ENCODE measurements at places on chromosomes 3 and 15.

DNA sequence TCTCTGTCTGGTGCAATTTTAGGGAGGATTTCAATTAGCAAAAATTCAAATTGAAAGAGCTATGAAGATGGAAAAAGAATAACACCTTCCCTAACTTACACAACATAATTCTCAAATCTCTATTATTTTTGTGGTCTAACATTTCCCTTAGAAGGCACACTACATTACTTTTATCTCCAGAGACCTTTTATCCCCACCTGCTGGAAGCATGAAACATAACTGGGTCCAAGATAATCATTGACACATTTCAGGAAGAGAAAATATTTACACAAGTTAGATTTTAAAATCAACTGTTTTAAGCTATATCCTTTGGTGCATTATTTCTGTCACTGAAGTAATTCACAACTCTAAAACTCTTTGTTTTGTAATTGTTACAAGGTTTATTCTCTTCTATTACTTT lies 779.5 kb downstream of the ROBO1 start:
- no peak for DNase-seq

- DNase-seq: peak; percentile 20
Observed at GRCh38 chr3:46456118-46456517, 8.6 kb downstream of the LTF start.

DNA sequence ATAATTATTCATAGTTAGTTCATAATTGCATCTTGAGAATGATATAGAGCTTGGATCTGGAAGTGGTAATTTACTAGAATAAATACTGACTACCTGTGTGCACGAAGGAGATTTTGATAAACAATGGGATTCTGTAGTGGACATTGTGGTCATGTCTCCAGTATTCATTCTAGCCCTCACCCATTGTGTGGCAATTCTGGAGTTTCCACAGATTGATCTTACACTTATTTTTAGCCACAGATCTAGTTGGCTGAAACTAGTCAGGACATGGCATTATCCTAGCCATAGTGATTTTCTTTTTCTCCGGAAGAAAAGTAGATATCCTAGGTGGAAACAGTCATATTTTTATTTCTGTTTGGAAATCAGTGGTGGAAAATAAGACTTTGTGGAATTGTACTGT lies 833.1 kb downstream of the NAALADL2 start:
- DNase-seq: no peak

DNA sequence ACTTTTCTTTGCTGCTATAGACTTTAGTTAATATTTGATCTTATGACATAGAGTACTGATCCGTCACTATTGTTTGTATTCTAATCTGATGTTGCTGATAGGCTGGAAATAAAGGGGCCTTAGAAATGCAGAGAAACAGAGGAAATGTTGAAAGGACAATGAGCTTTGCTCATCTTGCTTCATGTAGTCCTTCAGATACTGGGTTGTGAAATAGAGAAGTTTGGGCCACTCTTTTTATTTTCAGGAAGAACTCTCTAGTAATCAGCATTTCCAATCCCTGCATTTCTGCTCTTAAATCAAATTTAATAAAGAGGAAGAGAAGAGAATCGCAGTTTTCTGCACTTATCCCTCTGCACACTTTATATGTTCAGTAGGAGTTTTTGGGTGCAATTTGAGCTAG lies 192.8 kb upstream of the THBS1 start:
- no peak for DNase-seq

DNA sequence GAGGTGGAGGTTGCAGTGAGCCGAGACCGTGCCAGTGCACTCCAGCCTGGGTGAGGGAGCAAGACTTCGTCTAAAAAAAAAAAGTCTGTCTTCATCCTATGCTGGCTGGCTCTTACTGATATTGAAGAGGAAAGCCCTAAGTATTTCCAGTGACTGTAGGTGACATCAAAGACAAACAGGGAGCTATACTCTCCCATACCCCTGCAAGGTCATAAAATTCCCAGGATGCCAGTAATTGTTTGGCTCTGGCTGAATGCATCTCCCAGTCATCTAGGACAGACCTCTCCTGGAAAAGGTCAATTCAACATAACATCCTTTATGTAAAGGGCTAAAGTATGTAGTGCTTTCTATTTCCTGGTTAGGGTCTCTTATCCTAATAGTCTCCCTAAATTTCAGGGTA lies 8.0 kb downstream of the ZBBX start:
- DNase-seq: no peak

DNA sequence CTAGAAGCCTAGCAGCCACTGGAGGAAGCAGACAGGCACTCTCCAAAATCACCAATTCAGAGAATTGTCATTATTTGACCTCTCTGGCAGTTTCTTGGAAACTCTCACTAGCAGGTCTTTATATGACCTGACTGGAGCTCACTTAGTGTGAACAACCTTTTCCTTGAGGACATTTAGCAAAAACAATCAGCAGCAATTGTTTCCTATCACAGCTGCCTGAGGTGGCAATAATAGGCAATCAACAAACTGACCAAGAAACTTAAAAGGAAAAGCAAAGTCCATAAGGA lies 162.4 kb upstream of the STT3B start:
- DNase-seq: no peak

- no peak for DNase-seq
Observed at GRCh38 chr3:56928379-56929068, 126.8 kb upstream of the ARHGEF3 start.

DNA sequence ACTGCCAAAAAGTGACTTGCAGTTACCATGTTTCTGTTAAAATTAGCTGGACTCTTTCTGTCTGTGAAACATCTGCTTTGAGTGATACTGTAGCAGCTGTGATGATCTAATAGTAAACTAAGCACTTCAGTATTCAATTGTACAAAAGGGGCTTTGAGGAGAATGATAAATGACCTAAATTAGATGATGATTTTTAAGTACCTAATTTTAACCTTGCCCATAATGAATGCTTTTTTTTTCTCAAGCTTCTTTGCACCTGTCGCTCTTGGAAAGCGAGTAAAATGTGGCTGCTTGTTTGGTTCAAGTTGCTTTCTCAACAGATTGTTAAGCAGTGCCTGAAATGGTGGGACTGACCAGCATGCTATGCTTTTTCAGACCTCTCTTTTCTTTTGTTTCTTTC lies 752.3 kb downstream of the EPHA3 start:
- DNase-seq: no peak

- no peak for DNase-seq
Observed at GRCh38 chr3:44184319-44184953, 57.2 kb upstream of the TOPAZ1 start.

DNA sequence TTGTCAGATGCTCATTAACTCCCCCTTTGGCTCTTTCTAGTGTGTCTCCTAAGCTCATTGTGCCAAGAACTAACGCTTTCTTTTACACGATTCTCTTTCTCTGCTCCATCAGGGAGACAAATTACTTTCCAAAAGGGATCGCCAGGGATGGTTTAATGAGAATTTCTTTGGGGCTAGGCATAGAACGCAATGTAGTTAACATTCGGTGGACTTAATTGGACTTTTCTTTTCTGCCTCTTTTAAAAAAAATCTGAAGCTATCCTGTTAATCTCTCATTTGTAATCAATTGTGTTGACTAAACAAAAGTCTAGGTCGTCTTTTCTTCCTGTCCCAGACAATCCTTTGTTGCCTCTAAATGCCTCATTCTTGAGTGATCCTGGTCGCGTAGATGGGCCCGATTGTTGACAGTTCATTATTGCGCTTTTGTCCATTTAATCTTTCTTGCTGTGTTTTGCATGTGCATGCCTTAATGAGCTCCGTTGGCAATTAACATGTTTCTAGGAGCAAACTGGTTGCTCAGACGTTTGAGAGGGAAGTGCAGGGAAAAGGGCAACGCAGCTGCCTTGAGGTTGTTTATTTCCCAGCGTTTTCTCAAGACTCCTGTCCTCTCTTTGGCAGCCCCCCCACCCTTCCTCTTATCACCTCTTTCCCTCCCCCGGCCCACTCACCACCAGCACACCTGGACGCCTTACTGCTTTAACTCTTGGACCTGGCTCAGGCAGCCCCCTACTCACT lies 7.8 kb downstream of the FEZF2 start:
- no peak for DNase-seq

- DNase-seq: peak; percentile 35
Observed at GRCh38 chr3:46671541-46672348, 21.7 kb downstream of the ALS2CL start.

- no peak for DNase-seq
Observed at GRCh38 chr15:92631721-92632120, 23.9 kb downstream of the FAM174B start.

DNA sequence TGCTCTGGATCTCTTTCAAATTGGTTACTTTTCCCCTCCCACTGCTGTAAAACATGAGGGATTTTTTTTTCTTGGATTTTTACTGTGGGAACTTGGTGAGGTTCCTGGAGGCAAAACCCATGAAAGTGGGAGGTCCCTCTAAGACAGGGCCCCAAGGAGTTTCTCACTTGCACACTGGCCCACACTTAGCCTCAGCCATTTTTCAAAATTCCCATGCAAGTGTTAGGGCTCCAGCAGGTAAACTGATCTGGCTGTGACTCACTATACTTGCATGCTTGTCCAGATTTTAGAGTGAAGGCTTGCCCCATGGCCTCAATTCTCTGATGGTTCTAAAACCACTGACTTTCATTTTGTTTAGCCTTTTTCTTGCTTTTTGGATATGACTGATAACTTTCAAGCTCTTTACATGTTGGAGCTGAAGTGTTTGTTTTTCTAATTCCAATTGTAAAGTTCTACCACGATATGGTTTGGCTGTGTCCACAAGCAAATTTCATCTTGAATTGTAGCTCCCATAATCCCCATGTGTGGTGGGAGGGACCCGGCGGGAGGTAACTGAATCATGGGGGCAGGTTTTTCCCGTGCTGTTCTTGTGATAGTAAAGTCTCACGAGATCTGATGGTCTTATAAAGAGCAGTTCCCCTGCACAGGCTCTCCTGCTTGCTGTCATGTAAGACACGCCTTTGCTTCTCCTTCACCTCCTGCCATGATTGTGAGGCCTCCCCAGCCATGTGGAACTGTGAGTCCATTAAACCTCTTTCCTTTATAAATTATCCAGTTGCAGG lies 37.7 kb downstream of the MCCC1 start:
- DNase-seq: no peak

DNA sequence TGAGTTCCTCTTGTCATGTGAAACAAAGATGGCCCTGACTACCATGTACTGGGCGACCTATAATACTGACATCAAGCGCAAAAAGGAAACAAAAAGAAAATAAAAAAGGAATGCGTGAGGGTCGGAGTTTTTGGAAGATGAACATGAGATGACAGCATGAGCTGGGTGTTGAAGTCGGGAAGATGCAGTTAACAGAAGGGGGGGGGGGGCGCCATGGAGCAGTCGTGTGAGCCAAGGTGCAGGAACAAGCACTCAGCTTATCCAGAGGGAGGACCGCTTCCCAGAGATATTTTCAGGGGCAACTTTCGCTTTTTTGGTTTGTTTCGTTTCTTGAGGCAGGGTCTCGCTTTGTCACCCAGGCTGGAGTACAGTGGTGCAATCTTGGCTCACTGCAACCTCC lies 110.2 kb downstream of the RORA start:
- DNase-seq: peak; percentile 54

- DNase-seq: no peak
Observed at GRCh38 chr3:171169866-171170265, 143.3 kb upstream of the SLC2A2 start.

GRCh38 chr3:65080432-65080831 lies 392.6 kb upstream of the ADAMTS9 start:
- no peak for DNase-seq

- no peak for DNase-seq
Observed at GRCh38 chr3:43191116-43191515, 85.2 kb upstream of the POMGNT2 start.

- DNase-seq: no peak
Observed at GRCh38 chr3:145522179-145522578, 638.8 kb downstream of the PLOD2 start.

- no peak for DNase-seq
Observed at GRCh38 chr3:125207507-125207906, 5.0 kb downstream of the SLC12A8 start.

GRCh38 chr3:43372809-43373559 lies 86.6 kb downstream of the SNRK start:
- DNase-seq: no peak

DNA sequence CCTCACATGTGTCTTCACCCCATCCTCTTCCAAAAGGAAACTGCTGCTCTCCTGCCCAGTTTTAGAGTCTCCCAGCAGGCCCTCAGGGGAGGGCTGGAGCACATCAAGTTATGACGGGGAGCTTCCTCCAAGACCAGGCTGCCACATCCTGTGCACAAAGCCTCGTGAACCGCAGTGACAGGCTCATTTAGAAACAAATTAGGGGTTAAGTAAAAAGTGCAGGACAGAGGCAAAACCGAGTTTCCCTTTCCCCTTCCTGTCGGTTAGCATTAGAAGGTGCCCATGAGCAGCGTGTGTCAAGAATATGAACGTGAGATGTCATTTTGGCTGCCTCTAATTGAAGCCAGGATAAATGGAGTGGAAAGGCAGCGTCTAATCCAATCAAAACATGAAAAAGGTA lies 199.7 kb downstream of the ARRDC4 start:
- no peak for DNase-seq

GRCh38 chr3:53150247-53151085 lies 10.5 kb upstream of the PRKCD start:
- DNase-seq: no peak

DNA sequence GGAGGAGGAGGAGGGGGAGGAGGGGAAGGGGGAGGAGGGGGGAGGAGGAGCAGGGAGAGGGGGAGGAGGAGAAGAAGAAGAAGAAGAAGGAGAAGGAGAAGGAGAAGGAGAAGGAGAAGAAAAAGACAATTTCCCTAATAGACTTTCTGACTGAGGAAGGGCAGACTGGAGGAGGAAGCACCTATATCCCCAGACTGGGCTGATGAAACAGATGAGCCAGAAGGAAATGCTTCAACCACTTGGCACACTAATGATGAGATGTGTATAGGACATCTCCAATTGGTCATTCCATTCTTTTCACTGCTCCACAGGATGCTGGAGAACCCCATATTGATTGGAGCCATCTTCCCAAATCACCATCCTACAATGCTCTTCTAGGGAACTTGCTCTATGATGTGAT lies 69.9 kb downstream of the LYZL4 start:
- DNase-seq: no peak

DNA sequence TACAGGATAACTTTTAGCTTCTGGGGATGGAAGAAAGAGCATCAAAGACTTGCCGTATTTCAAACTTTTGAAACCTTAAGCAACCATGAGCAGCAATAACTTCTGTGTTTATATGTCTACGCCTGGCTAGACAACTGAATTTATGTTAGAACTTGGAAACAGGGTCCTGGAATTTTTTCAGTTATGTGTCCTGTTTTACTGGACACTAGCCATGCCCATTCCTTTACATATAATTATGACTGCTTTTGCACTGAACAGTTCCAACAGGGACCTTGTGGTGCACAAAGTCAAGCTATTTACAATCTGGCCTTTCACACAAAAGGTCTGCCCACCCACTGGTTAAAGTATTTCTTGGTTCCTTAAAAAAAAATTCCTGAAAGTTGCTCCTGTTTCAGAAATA lies 37.1 kb downstream of the TJP1 start:
- DNase-seq: no peak
